ENCODE measurements at places on chromosomes 7 and 10. TPM values are rescaled to one million over a fixed set of nuclear protein-coding genes. Genes with fewer than 3 reads are reported as not detected.
A peak's percentile ranks its signal among the peaks of the same experiment; 100 is the strongest.

GRCh38 chr7:98711945-98712344, 94.9 kb downstream of the NPTX2 start:
- H3K36me3 ChIP-seq, result no peaks in the 10 kb centered on the region
- no peaks in the 10 kb centered on the region for H3K4me1 ChIP-seq
- no peaks in the 10 kb centered on the region for H3K27me3 ChIP-seq
- H3K27ac ChIP-seq, result no peak overlapping the region
- no peak overlapping the region for H3K4me3 ChIP-seq
- DNase-seq, result no peak

GRCh38 chr10:104648421-104648820, 7.3 kb downstream of the SORCS3 start:
- no peaks in the 10 kb centered on the region for H3K36me3 ChIP-seq
- H3K27ac ChIP-seq, result no peak overlapping the region
- no peak overlapping the region for H3K4me3 ChIP-seq
- DNase-seq, result no peak

DNA sequence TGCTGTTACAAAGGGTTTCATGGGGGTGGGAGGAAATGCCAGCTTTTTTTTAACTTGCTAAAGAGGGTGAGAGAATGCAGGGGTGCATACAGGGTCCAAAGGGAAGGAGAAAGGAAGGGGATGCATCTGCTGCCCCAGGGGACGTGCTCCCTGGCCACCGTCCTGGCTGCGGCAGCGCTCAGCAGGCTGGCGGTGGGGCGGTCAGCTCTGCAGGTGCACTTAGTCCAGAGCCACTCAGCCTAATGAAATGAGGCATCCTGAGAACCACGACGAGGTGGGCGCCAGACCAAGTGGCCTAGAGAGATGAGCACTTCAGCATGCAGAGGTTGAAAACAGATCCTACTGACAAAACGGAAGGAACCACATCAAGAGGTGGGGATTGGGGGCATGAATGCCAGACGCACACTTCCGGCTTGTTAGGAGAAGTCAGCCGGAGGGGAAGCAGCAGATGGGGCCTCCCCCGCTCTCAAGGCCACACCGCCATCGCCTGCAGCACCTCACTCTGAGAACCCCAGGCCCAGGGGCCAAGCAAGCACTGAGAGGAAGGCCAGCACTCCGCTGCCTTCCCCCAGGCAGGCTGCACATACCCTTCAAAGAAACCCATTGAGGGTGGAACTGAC, 94.5 kb downstream of the MAD1L1 start:
- no peaks in the 10 kb centered on the region for H3K4me1 ChIP-seq
- no peak overlapping the region for H3K27ac ChIP-seq
- H3K4me3 ChIP-seq, result no peak overlapping the region
- H3K36me3 ChIP-seq, result peaks cover 3% of the 10 kb centered on the region
- DNase-seq, result peak; percentile 30

GRCh38 chr10:11586170-11586569, 25.3 kb downstream of the USP6NL start:
- no peak overlapping the region for H3K4me3 ChIP-seq
- H3K4me1 ChIP-seq, result peaks cover 12% of the 10 kb centered on the region
- no peaks in the 10 kb centered on the region for H3K27me3 ChIP-seq
- peak; percentile 57 for DNase-seq

DNA sequence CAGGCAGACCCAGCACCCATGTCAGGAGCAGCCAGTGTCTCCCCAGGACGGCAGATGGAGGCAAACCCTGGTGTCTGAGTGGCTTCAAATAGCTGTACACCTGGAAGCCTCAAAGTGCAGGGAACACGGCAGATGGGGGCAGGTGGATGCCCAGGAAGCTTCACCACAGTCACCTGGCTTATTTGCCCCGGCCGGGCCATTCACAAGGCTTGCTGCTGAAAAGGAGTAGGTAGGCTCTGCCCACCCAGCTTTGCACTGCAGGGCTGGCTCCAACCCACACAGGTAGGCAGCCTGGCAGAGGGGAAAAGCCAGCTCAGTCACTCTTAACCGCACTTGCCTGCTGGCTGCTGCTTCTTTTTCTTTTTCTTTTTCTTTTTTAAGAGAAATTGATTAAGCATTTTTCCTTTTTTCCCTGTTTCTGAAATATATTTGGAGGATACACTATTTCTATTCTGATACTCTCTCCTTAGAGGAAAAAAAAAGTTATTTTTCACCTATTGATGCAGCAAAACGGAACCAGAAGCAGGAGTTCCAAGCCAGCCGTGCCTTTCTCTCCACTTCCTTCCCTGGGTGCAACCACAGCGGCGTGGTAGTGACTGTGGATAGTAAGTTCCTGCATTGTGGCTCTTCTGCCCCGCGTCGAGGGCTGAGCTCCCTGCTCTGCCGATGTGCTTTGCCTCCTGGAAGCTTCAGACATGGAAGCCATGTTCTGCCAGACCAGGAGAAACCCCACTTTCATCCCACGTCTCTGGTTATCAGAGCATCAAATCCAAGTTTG, 118.3 kb downstream of the KLF6 start:
- no peaks in the 10 kb centered on the region for H3K4me1 ChIP-seq
- H3K27me3 ChIP-seq, result no peaks in the 10 kb centered on the region

GRCh38 chr7:132861424-132861823, 220.5 kb downstream of the CHCHD3 start:
- H3K27me3 ChIP-seq, result no peaks in the 10 kb centered on the region
- H3K36me3 ChIP-seq, result no peaks in the 10 kb centered on the region
- H3K4me3 ChIP-seq, result no peak overlapping the region
- no peak overlapping the region for H3K27ac ChIP-seq
- peaks cover 4% of the 10 kb centered on the region for H3K4me1 ChIP-seq

DNA sequence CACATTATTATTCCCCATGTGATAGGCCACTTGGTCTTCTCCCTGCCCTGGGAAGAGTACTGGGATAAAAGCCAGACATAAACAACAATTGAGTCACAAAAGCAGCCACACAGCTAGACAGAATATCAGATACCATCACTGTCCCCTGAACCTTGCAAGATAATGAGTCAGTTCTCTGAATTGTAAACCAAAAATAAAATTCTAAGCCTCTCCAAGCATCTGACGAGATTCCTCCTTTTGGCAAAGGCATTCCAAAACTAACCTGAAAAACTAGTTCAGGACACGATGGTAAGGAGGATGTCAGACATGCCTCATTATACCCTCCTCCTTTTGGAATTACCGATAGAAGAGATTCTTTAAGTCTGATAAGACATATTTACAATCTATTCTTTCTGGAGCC, 450.7 kb downstream of the HTR7 start:
- no peak for DNase-seq
- H3K4me1 ChIP-seq, result no peaks in the 10 kb centered on the region
- no peak overlapping the region for H3K4me3 ChIP-seq
- H3K27me3 ChIP-seq, result no peaks in the 10 kb centered on the region
- no peak overlapping the region for H3K27ac ChIP-seq
- no peaks in the 10 kb centered on the region for H3K36me3 ChIP-seq

- H3K27ac ChIP-seq, result no peak overlapping the region
- DNase-seq, result no peak
- H3K4me3 ChIP-seq, result no peak overlapping the region
- H3K27me3 ChIP-seq, result peaks cover 2% of the 10 kb centered on the region
Observed at GRCh38 chr10:80590585-80591125, 53.0 kb downstream of the SH2D4B start.

DNA sequence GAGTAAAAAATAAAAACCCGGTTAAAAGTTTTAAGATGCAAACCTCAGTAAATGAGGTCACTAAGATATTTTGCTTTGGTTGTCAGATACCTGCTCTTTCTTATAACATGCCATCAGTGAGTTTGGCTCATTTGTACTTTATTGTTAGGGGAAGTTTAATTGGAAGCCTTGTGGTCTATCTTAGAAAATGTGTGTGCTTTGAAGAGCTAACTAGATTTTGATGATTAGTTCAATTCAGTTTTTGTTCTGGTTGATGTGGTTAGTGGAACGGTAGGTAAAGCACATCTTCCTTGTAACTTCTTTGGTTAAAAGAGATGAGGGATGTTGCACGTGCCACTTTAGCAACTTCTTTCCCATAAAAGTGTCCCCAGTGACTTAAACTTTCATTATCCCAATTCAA, 353.4 kb upstream of the GALNT17 start:
- DNase-seq, result no peak
- no peaks in the 10 kb centered on the region for H3K27me3 ChIP-seq
- no peak overlapping the region for H3K4me3 ChIP-seq
- no peak overlapping the region for H3K27ac ChIP-seq
- no peaks in the 10 kb centered on the region for H3K4me1 ChIP-seq
- no peaks in the 10 kb centered on the region for H3K36me3 ChIP-seq

GRCh38 chr10:108696792-108697477, 1226.4 kb downstream of the XPNPEP1 start:
- H3K4me1 ChIP-seq, result no peaks in the 10 kb centered on the region
- no peak overlapping the region for H3K27ac ChIP-seq
- no peaks in the 10 kb centered on the region for H3K36me3 ChIP-seq
- no peak overlapping the region for H3K4me3 ChIP-seq
- no peaks in the 10 kb centered on the region for H3K27me3 ChIP-seq
- no peak for DNase-seq

- no peaks in the 10 kb centered on the region for H3K27me3 ChIP-seq
- DNase-seq, result no peak
- peaks cover 10% of the 10 kb centered on the region for H3K36me3 ChIP-seq
Observed at GRCh38 chr7:116918704-116919103, 34.6 kb upstream of the ST7 start.

Gene SPDYE5
- not detected for polyA plus RNA-seq

Gene CPA1
- polyA plus RNA-seq, result not detected

Gene DLX5
- polyA plus RNA-seq, result not detected

Gene ABCB1
- 7.5 TPM for polyA plus RNA-seq

Measured in endothelial cell of umbilical vein (primary cell).